H9 (cell line): ENCODE measurements at places on chromosomes 2 and 18. TPM values are rescaled to one million over a fixed set of nuclear protein-coding genes. Genes with fewer than 3 reads are reported as not detected.

DNA sequence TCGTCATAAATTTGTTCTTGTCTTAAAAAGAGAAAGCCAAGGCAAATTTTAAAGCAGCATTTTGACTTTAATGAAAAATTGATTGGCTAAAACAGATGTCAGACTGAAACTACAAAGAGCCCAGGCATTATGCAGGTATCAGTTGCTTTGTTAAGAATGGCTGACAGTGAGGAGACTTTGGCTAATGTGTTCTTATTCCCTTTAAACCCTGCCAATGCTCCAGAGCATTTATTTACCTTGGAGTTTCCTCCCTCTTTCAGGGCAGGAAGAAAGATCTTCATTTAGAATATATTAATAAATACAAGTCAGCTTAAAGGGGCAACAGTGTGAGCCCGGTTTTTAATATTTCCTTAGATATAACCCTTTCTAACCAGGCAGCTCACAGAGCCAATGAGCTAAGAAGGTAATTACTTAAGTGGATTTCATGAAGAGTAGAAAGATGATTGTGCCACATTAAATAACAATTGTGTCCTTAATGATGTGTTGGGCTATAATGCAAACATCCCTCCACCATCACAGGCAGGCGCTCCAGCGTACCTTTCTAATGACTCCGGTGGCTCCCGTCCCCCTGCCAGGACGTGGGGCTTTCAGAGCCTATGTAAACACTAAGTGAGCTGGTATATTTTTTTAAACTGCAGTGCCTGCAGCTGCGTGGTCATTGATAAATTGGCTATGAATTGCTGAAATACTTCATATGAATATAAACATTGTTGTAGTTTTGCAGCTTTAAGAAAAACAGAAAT is 349.4 kb upstream of the POU3F3 start:
- DNase-seq, result no peak

The LBX2 gene
- 1.1 TPM in 2 replicates for total RNA-seq

The B3GNT7 gene
- total RNA-seq, result 39.1 and 42.2 TPM in 2 replicates

GRCh38 chr2:1556776-1557466 is 143.7 kb downstream of the TPO start:
- no peak for DNase-seq

GRCh38 chr18:38993342-38993741 is 1427.7 kb upstream of the CELF4 start:
- no peak for DNase-seq

The DNAH7 gene
- 0.09 TPM in 1 of 2 replicates, not detected in the other for total RNA-seq

DNA sequence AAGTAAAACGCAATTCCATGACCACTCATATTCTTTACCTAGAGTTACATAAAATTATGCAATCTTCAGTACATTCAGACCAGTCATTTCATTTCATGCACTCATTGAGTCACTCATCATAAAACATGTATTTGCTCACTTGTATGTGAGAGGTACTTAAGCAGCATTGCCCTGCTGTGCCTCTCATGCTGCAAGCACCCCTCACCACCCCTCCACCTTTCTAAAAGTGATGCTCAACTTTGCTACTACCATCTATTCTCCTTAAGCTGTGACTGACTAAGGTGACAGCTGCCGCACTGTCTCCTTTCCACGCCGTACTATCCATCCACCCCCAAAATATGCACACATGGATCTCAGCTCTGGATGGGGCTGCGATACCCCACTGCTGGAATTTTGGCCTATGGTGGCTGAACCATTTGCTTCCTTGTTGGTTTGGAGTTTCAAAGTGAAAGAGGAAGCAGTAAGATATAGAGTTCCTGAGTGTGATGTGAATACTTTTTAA is 7.2 kb downstream of the ARHGAP25 start:
- no peak for DNase-seq

DNA sequence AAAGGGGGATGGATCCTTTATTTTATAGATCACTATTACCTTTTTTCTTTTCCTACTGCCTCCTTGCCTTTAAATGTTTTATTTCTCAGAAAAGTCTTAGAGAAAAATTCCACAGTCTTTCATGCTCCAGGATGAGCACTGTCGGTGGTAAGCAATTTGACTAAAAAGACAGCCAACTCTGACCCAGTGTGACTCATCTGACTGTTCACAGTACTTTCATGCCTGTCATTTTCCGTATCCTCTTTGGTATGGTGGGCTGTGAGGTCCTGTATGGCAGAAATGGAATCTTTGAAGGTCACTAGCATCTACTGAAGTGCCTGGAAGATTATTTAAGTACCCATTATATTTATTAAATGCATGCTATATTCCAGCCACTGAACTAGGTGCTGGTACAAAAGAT is 2.1 kb upstream of the RFTN2 start:
- no peak for DNase-seq

The ESPNL gene
- 0.17 and 0.37 TPM in 2 replicates for total RNA-seq

The VWA3B gene
- total RNA-seq, result not detected in 2 replicates
